ENCODE measurements at places on chromosomes 7 and 10. TPM values are rescaled to one million over a fixed set of nuclear protein-coding genes. Genes with fewer than 3 reads are reported as not detected.

GRCh38 chr10:80451132-80451531, 3.0 kb upstream of the TSPAN14 start:
- no peaks in the 10 kb centered on the region for H3K27me3 ChIP-seq
- H3K4me1 ChIP-seq, result peaks cover 14% of the 10 kb centered on the region
- H3K27ac ChIP-seq, result no peak overlapping the region

DNA sequence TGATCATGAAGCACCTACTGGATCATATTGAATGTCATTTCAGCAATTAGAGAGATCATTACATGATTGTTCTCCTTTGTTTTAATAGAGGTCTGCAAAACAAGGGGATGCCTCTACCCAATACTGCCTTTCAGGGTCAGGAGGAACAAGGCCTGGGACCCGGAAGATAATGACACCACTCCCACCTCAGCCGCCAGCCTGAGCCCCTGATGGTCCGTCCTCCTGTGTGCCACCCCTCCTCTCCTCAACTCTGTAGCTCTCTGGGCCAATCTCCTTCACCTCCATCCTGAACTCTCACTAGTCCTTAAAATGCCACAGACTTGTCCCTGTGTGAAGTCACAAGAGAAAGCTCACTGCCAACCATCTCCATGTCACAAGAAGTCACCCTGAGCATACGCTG, 38.0 kb downstream of the KCNMA1 start:
- no peak overlapping the region for H3K27ac ChIP-seq
- no peak overlapping the region for H3K4me3 ChIP-seq
- no peaks in the 10 kb centered on the region for H3K27me3 ChIP-seq
- no peaks in the 10 kb centered on the region for H3K36me3 ChIP-seq
- DNase-seq, result no peak

- no peaks in the 10 kb centered on the region for H3K4me1 ChIP-seq
- no peak for DNase-seq
- H3K36me3 ChIP-seq, result no peaks in the 10 kb centered on the region
- H3K4me3 ChIP-seq, result no peak overlapping the region
- H3K27me3 ChIP-seq, result no peaks in the 10 kb centered on the region
- no peak overlapping the region for H3K27ac ChIP-seq
These were observed 106.7 kb downstream of the USP6NL start for GRCh38 chr10:11504566-11505285.

- no peaks in the 10 kb centered on the region for H3K36me3 ChIP-seq
- H3K27ac ChIP-seq, result peak overlapping the region; percentile 96
- peaks cover 27% of the 10 kb centered on the region for H3K4me1 ChIP-seq
- no peaks in the 10 kb centered on the region for H3K27me3 ChIP-seq
- H3K4me3 ChIP-seq, result peak overlapping the region; percentile 41
- DNase-seq, result peak; percentile 99
These were observed 246.7 kb upstream of the TPK1 start for GRCh38 chr7:145082366-145083161.

GRCh38 chr7:14381306-14381705, 391.8 kb upstream of the ETV1 start:
- no peaks in the 10 kb centered on the region for H3K36me3 ChIP-seq
- H3K27ac ChIP-seq, result peak overlapping the region; percentile 19
- no peak overlapping the region for H3K4me3 ChIP-seq
- H3K27me3 ChIP-seq, result no peaks in the 10 kb centered on the region
- no peak for DNase-seq

- H3K36me3 ChIP-seq, result no peaks in the 10 kb centered on the region
- no peak overlapping the region for H3K4me3 ChIP-seq
- DNase-seq, result no peak
- no peaks in the 10 kb centered on the region for H3K4me1 ChIP-seq
These were observed 16.7 kb downstream of the CLEC2L start for GRCh38 chr7:139540203-139540602.

- H3K27ac ChIP-seq, result no peak overlapping the region
- DNase-seq, result no peak
- H3K27me3 ChIP-seq, result no peaks in the 10 kb centered on the region
These were observed 503.8 kb downstream of the GRID1 start for GRCh38 chr10:85862771-85863170.

DNA sequence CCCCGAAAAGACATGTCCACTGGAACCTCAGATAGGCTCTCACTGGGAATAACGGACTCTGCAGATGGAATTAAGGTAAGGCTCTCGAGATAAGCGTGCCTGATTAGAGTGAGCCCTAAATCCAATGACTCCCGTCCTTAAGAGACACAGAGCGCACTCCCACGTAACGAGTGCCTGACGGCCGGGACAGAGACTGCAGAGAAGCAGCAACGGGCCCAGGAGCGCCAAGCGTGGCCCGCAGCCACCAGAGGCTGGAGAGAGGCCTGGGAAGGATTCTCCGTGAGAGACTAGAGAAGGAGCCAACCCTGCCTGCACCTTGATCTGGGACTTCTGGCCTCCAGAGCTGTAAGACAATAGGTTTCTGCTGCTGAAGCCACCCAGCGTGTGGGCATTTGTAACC, 20.0 kb upstream of the TNRC18 start:
- H3K36me3 ChIP-seq, result no peaks in the 10 kb centered on the region
- H3K27ac ChIP-seq, result no peak overlapping the region
- no peaks in the 10 kb centered on the region for H3K27me3 ChIP-seq
- no peak overlapping the region for H3K4me3 ChIP-seq
- no peak for DNase-seq
- no peaks in the 10 kb centered on the region for H3K4me1 ChIP-seq

DNA sequence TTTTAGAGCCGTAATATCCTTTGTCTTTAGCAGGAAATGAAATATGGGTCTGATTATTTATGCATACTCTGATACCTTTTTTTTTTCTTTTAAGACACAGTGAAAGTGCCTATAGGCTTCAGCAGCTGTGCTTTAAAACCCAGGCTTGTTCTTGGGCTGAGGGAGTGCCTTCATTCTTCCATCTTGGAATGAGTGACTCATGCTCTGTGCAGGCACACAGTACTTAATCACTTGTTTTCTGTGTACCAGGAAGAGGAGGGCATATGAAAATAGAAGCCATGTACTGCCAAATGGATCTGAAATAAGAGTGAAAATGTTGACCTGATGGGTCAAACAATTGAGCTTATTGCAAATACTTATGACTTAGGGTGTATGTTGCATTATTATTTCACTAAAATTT, 12.0 kb downstream of the INPP5F start:
- H3K27me3 ChIP-seq, result no peaks in the 10 kb centered on the region
- no peak overlapping the region for H3K4me3 ChIP-seq
- DNase-seq, result peak; percentile 57
- H3K27ac ChIP-seq, result peak overlapping the region; percentile 4

- H3K4me3 ChIP-seq, result no peak overlapping the region
- peaks cover 37% of the 10 kb centered on the region for H3K4me1 ChIP-seq
- DNase-seq, result peak; percentile 99
- H3K27ac ChIP-seq, result peak overlapping the region; percentile 82
- no peaks in the 10 kb centered on the region for H3K36me3 ChIP-seq
These were observed 301.5 kb downstream of the ZEB1 start for GRCh38 chr10:31620226-31621151.

DNA sequence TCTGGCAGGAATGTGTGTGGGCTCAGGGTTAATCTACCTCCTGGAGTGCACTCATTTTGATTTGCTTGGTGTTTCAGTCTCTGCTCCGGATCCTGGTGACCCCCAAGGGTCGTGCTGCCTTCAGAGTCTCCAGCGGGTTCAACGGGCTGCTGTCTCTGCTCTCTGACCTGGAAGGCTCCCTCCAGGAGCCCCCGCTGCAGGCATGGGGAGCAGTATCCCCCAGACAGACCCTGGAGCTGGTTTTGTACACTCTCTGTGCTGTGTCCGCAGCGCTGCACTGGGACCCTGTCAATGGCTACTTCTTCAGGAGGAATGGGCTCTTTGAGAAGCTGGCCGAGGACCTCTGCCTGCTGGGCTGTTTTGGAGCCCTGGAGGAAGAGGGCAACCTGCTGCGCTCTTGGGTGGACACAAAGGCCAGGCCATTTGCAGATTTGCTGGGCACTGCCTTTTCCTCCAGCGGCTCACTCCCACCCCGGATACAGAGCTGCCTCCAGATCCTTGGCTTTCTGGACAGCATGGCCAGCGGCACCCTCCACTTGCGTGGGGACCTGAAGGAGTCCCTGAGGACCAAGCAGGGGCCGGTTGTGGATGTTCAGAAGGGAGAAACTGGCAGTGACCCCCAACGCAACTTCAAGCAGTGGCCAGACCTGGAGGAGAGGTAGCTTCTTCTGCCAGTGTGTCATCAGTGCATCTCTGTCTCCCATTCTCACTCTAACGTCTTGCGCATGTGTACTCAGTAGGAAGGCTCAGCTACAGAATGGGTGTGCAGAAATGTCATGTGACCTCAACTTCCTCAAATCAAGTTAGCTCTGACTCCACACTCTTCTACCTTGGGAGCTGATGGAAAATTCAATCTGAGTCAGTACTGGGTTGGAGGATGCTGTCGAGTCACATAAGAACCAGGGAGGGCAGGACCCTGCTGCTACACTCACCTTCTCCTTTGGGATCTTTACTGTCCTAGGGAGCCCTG, 58.5 kb downstream of the WDFY4 start:
- H3K36me3 ChIP-seq, result no peaks in the 10 kb centered on the region
- H3K4me3 ChIP-seq, result no peak overlapping the region
- DNase-seq, result no peak
- no peaks in the 10 kb centered on the region for H3K27me3 ChIP-seq
- H3K27ac ChIP-seq, result no peak overlapping the region

DNA sequence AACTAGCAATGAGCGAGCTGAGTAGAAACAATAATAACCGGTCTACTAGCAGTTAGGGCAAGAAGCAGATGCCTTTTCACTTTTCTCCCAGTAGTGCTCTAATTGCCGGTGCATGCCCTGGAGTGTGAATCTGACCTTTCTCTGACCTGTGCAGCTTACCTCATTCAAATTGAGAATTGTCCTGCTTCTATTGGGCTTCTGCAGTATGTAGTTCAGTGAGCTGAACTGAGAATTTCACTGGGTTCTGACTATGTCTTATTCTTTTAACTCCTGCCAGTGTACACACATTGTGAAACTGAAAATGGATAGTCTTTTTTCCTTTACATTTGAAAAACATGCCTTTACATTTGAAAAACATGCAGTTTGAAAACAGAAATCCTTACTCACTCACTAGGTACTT, 157.9 kb upstream of the GRM3 start:
- no peak for DNase-seq
- H3K4me3 ChIP-seq, result no peak overlapping the region
- H3K4me1 ChIP-seq, result no peaks in the 10 kb centered on the region

GRCh38 chr10:790821-791551, 101.5 kb upstream of the DIP2C start:
- no peak overlapping the region for H3K4me3 ChIP-seq
- H3K4me1 ChIP-seq, result peaks cover 18% of the 10 kb centered on the region
- no peak overlapping the region for H3K27ac ChIP-seq
- no peaks in the 10 kb centered on the region for H3K36me3 ChIP-seq

- H3K27me3 ChIP-seq, result no peaks in the 10 kb centered on the region
- no peak overlapping the region for H3K4me3 ChIP-seq
- H3K27ac ChIP-seq, result no peak overlapping the region
- no peaks in the 10 kb centered on the region for H3K4me1 ChIP-seq
- DNase-seq, result no peak
These were observed 162.4 kb downstream of the AGMO start for GRCh38 chr7:15399441-15399840.

- no peak overlapping the region for H3K4me3 ChIP-seq
- no peak for DNase-seq
- no peaks in the 10 kb centered on the region for H3K4me1 ChIP-seq
These were observed 2.5 kb upstream of the ARL5B start for GRCh38 chr10:18656724-18657123.

DNA sequence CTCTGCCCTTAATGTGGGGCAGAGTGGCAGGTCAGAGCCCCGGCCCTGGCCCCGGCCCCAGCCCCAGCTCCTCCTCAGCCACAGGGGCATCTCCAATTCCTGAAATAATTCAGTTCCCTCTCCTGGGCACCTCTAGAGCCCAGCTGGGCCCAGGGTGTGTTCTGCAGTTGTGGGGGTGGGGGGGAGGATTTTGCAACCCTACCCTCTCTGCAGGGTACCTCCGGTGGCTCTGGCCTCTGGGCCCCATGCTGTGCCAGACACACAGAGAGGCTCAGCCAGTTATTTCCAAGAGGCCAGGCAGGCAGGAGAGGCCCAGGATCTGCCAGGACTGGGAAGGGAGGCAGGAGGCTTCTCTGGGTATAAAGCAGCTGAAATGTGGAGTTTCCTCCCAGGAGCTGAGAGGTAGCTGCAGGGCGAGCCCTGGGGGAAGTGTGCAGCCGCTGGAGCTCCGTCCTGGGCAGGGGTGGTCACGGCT, 47.9 kb downstream of the PWWP2B start:
- DNase-seq, result no peak
- no peaks in the 10 kb centered on the region for H3K27me3 ChIP-seq
- no peaks in the 10 kb centered on the region for H3K4me1 ChIP-seq
- no peak overlapping the region for H3K27ac ChIP-seq
- H3K36me3 ChIP-seq, result no peaks in the 10 kb centered on the region

GRCh38 chr7:7554649-7555575, 11.8 kb upstream of the MIOS start:
- peak overlapping the region; percentile 47 for H3K27ac ChIP-seq
- H3K36me3 ChIP-seq, result no peaks in the 10 kb centered on the region
- H3K4me1 ChIP-seq, result peaks cover 20% of the 10 kb centered on the region
- peak overlapping the region; percentile 25 for H3K4me3 ChIP-seq
- peak; percentile 85 for DNase-seq
- no peaks in the 10 kb centered on the region for H3K27me3 ChIP-seq

DNA sequence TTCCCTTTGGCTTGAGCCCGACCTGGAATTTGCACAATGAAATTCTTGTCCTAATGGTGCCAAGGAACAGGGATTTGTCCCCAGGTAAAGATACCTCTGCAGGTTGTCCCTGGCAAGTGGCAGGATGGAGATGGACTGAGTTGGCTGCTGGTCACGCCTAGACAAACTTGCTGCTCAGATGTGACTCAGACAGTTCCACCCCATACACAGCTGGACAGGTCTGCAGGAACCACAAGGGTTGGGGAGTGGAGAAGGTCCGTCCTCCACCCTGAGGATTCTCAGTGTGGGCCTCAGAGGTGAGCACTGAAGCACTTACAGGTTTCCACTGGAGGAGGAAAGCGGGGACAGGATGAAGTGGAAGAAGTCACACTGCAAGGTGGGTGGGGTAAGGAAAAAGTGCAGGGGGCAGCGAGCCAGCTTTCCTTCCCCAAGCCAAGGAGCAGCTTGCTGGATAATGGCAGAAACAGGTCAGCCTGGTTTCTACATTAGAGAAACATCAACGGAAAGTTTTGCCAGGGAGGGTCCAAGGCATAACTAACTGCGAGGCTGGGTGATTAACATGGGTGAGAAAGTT, 20.5 kb downstream of the ITPRIP start:
- DNase-seq, result no peak
- peaks cover 19% of the 10 kb centered on the region for H3K4me1 ChIP-seq
- no peak overlapping the region for H3K4me3 ChIP-seq
- peaks cover 13% of the 10 kb centered on the region for H3K36me3 ChIP-seq
- H3K27ac ChIP-seq, result no peak overlapping the region

Gene ACTL6B
- not detected for total RNA-seq

Gene ANKRD61
- 0.63 TPM for total RNA-seq

Gene MYL10
- 4.1 TPM for total RNA-seq

Gene SPDYE11
- total RNA-seq, result not detected

Gene GTPBP4
- total RNA-seq, result 58.5 TPM

Gene TAS2R39
- not detected for total RNA-seq

Gene BLNK
- not detected for total RNA-seq

Gene HPSE2
- total RNA-seq, result not detected

Gene SLIT1
- total RNA-seq, result 0.04 TPM
